ENCODE measurements at places on chromosomes 1 and 21.

DNA sequence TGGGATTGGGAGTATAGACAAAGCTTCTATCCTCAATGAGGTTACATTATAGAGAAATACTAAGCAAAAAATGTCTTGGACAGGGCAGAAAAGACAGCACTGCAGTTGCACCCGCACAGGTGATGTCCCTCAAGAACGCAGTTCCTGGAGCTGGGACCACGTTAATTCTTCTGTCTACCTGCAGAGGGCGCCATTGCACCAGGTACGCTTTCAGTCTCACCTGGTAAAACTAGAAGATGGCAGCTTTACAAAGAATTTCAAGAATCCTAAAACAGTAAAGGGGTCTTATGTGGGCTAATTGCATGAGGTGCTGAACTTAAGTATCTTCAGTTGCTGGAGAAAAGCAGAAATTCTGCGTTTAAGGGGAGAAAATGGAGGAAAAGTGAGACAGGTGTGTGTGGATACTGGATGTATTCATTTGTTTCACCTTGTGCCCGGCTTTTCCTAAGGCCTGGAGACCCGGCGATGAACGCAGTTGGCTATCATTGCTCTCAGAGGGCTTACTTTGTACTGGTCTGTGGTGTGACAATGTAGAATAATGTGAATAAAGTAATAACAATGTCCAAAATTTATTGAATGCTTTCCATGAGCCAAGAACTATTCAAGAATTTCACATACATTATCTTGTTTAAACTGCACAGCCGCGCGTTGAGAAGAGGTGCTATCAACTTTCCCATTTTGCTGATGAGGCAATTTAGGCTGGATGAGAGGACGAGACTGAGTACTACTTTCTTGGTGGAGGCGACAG lies 276.3 kb upstream of the GREM2 start:
- DNase-seq: no peak

DNA sequence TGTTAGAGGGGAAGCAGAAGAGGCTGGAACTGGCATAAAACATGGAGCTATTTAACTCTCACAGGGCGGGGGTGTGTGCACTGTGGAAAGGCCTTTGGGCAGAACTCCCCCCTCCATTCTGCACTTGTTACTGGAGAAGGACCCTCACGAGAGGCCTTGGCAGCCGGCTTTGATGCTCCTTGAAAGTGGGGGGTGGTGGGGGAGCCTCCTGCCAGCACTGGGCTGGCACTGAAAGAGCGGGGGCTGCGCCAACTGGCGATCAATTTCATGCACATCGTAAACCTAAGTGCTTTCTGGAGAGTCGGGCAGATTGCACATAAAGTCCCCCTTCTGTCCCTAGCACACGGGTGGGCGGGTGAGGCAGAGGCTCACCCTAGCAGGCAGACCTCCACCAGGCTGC lies 28.9 kb downstream of the FOXO6 start:
- DNase-seq: no peak

- no peak for DNase-seq
These were observed 953.1 kb upstream of the ADGRL4 start for GRCh38 chr1:79959635-79960034.

DNA sequence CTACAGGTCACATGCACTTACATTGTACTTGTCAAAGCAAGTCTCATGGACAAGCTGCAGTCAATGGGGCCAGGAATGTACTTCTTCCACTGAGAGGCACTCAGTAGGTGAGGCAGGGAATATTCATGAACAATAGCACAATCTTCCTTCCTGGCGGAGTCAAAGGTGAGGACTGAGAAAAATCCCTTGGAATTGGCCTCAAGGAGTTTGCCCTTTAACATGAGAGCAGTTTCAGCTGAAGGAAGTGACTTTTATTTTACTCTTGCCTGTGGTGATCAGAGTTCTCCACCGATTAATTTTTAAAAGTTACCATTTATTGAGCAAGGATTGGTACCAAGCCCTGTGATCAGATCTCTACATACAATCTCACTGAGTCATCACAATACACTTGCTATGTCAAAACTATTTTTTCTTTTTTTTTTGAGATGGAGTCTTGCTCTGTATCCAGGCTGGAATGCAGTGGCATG lies 11.2 kb upstream of the AK2 start:
- no peak for DNase-seq

GRCh38 chr1:53320646-53321045 lies 7.2 kb downstream of the LRP8 start:
- no peak for DNase-seq

DNA sequence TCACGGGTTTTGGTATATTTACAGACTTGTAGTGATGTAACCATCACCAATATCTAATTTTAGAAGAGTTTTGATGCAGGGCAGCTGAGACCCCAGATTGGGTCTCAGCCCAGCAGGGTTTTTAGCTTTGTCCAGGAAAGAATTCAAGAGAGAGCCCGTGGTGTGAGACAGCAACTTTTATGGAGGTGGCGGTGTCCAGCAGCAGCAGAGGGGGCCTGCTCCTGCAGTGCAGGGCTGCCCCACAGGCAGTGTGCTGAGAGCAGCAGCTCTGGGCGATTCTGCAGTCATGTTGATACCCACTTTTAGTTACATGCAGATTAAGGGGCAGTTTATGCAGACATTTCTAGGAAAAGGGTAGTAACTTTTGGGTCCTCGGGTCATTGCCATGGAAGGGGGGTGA lies 1.8 kb upstream of the EPHX1 start:
- no peak for DNase-seq

- no peak for DNase-seq
These were observed 8.9 kb upstream of the GPR37L1 start for GRCh38 chr1:202113690-202114300.

- DNase-seq: no peak
These were observed 5.1 kb upstream of the ZNF326 start for GRCh38 chr1:89989799-89990198.

GRCh38 chr1:42258218-42258617 lies 76.8 kb downstream of the FOXJ3 start:
- DNase-seq: no peak

DNA sequence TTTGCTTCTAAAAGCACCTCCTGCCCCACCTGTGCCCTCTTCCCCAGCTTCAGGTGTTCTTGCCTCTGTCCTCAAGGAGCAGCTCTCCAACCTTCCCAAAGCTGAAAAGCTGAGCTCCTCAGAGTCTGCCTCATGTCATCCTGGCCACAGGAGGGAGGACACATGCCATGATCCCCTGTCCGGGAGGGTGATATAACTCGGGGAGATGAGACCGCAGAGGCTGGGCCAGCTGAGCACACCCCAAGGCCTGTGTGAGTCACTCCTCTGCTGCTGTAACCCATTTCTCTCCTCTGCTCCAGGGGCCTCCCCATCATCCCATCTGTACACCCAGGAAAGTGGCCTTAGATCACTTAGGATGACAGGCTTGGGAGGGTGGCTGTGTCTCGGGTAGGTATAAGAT lies 49.8 kb downstream of the EPHB2 start:
- no peak for DNase-seq

DNA sequence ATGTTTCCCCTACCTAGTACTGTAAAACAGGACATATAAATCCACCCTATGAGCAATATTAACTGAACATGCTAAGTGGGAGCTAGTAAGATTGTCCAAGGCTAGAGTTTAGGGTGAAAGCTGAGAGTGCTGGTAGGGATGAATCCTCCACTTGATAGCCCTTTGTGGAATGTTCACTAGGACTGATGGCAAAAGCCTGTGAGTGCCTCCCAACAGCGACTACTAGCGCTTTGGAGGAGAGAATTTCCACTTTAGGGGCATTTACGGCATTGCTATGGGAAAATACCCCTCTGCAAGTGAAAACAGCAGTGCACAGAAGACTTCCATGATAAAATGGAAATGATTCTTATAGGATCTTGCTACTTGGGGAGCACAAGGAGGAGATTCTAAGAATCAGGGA lies 35.9 kb downstream of the CFHR5 start:
- no peak for DNase-seq

GRCh38 chr1:8226747-8227146 lies 91.2 kb upstream of the SLC45A1 start:
- DNase-seq: no peak

DNA sequence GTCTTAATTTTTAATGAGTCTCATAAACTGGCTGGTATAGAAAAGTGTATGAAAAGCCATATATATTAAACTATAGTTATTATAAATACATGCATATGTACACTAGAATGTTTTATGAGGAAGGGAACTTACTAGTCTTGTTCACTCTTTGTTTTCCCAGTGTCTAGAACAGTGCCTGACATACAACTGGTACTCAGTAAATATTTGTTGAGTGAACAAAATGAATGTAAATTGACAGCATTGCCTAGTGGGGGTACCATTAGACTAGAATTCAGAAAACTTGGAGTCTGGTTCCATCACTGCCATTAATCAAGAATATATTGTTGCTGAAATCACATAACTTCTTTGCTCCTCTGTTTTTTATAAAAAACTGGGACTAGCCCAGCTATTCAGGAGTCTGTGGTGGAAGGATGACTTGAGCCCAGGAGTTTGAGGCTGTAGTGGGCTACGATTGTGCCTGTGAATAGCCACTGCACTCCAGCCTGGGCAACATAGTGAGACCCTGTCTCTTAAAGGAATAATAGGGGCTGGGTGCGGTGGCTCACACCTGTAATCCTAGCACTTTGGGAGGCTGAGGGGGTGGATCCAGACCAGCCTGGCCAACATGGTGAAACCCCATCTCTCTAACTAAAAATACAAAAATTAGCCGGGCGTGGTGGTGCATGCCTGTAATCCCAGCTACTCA lies 51.1 kb downstream of the NFIA start:
- no peak for DNase-seq

- no peak for DNase-seq
These were observed 366.3 kb upstream of the ESRRG start for GRCh38 chr1:217089361-217090014.

GRCh38 chr1:153190373-153190772 lies 12.9 kb upstream of the LELP1 start:
- no peak for DNase-seq

DNA sequence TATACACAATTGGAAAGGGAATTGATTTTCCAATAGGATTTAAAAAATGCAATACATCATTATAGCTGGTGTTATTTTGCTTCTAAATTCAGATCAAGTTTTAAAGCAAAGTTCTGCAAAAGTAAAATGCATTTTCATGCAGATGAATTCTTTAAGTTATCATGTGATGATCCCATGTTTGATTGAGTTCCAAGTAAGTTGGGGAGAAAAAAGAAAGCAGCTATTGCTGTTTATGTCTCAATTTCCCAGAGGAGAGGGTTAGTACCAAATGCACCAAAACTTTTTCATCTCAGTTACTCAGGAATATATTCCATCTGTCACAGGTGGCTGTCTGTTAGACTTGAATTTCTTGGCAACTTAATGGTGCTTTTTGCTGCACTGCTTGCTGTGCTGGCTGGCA lies 29.7 kb downstream of the HSPA13 start:
- no peak for DNase-seq

- no peak for DNase-seq
These were observed 9.1 kb downstream of the EXO1 start for GRCh38 chr1:241857131-241857530.

GRCh38 chr1:47697616-47698335 lies 259.9 kb downstream of the FOXD2 start:
- DNase-seq: no peak

- no peak for DNase-seq
These were observed 177.2 kb downstream of the SMYD3 start for GRCh38 chr1:246329900-246330299.

GRCh38 chr1:31617218-31617915 lies at the start of gene HCRTR1:
TSS of gene HCRTR1 (plus strand) at chr1:31617689. CDS start at chr1:31619193, 1,504 bp downstream.
- DNase-seq: no peak

GRCh38 chr1:9019896-9020295 lies 6.3 kb downstream of the SLC2A7 start:
- no peak for DNase-seq

DNA sequence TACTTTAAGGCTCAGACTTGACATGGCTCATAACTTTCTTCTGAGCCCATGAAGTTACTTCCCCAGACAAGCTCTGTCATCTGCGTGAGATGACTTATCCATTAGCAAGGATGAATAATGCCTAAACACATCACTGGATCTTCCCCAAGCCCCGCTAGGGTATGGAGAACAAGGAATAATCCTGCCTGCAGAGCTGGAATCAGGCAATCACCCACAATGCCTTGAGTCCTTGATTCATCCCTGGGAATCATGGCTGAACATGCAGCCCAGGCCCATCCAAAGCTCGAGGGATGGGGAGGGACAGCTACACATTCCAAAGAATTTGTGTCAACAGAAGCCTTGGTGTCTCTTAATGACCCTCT lies 131.7 kb downstream of the PSMG1 start:
- no peak for DNase-seq

GRCh38 chr21:14308234-14308633 lies 74.7 kb downstream of the HSPA13 start:
- no peak for DNase-seq

DNA sequence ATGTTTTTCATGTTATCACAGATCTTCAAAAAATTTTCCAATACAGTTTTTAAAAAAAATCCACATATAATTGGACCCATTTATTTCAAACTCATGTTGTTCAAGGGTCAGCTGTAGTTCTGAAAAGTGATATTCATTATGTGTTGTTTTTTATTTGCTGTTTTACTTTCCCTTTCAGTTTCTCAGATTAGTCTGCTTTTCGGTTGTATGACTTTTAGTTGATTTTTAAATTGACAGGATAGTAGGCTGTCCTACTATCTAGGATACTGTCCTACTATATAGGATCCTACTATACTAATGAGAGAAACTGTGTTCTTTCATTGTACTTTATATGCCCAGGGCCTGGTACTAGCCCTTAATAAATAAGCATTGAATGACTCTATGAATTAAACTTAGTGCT lies 33.6 kb upstream of the GPR52 start:
- no peak for DNase-seq

All from stimulated activated naive CD4-positive, alpha-beta T cell treated with Interleukin-2 at 50 U/mL for 16 hours (primary cell).